ENCODE measurements at places on chromosomes 16 and 17. TPM values are rescaled to one million over a fixed set of nuclear protein-coding genes. Genes with fewer than 3 reads are reported as not detected.

The ABCA6 gene
- total RNA-seq = not detected

The CDC42EP4 gene
- total RNA-seq = 74.2 TPM

The KRTAP9-9 gene
- total RNA-seq = not detected

The PYDC1 gene
- not detected for total RNA-seq

The GUCY2D gene
- not detected for total RNA-seq

The GP1BA gene
- not detected for total RNA-seq

The KRTAP2-2 gene
- not detected for total RNA-seq

The CACNA1G gene
- total RNA-seq = 4.9 TPM

The NOXO1 gene
- not detected for total RNA-seq

The CCDC200 gene
- total RNA-seq = not detected

The RGS11 gene
- 4.4 TPM for total RNA-seq

The DPEP2 gene
- total RNA-seq = not detected

The TANGO6 gene
- total RNA-seq = 7.2 TPM

The TLCD3B gene
- total RNA-seq = not detected

The IL17C gene
- total RNA-seq = not detected

The WNT9B gene
- not detected for total RNA-seq

The CDC6 gene
- total RNA-seq = 58.6 TPM

Measured in A549 treated with ZK216348 at 1 μM for 4 hours (cell line).